ENCODE measurements at places on chromosomes 12 and 14. TPM values are rescaled to one million over a fixed set of nuclear protein-coding genes. Genes with fewer than 3 reads are reported as not detected.

The PIWIL1 gene
- not detected for total RNA-seq

The MMP19 gene
- total RNA-seq, result 40.3 TPM

The SRRM4 gene
- total RNA-seq, result not detected

The LRIG3 gene
- 15.1 TPM for total RNA-seq

The SMOC1 gene
- total RNA-seq, result 2.3 TPM

The TBC1D30 gene
- 2.0 TPM for total RNA-seq

The TEX22 gene
- total RNA-seq, result not detected

The KRT85 gene
- total RNA-seq, result not detected

The CLEC9A gene
- total RNA-seq, result not detected

The ANG gene
- total RNA-seq, result 19.0 TPM

The NOVA1 gene
- total RNA-seq, result 4.7 TPM

The GLIPR1 gene
- total RNA-seq, result 42.2 TPM

The RFX4 gene
- not detected for total RNA-seq

The TAS2R9 gene
- total RNA-seq, result not detected

The FZD10 gene
- total RNA-seq, result not detected

The MYO1A gene
- not detected for total RNA-seq

The KLHDC1 gene
- 2.6 TPM for total RNA-seq

The POTEG gene
- not detected for total RNA-seq

The NELL2 gene
- not detected for total RNA-seq

The SLC6A15 gene
- 1.6 TPM for total RNA-seq

The B4GALNT3 gene
- not detected for total RNA-seq

The RNASE3 gene
- total RNA-seq, result not detected

The INHBE gene
- 0.36 TPM for total RNA-seq

The TDRD9 gene
- 1.8 TPM for total RNA-seq

The NEDD8 gene
- total RNA-seq, result 140 TPM

The PLEKHA5 gene
- total RNA-seq, result 8.1 TPM

The CLEC2D gene
- 0.36 TPM for total RNA-seq

The SSPN gene
- total RNA-seq, result 0.97 TPM

The ACVRL1 gene
- total RNA-seq, result 107 TPM

The PPFIA2 gene
- total RNA-seq, result 6.5 TPM
